Endothelial cell of coronary artery (primary cell): ENCODE measurements at places on chromosomes 7 and 10. TPM values are rescaled to one million over a fixed set of nuclear protein-coding genes. Genes with fewer than 3 reads are reported as not detected.

SFTPD gene
- total RNA-seq = not detected in 2 replicates

C7orf57 gene
- total RNA-seq = 0.09 TPM in 1 of 2 replicates, not detected in the other

BAG3 gene
- total RNA-seq = 10.3 and 12.4 TPM in 2 replicates

LRRC17 gene
- 5.7 and 20.7 TPM in 2 replicates for total RNA-seq

ZNF503 gene
- total RNA-seq = 0.72 and 1.0 TPM in 2 replicates

SEC61G gene
- 183 and 210 TPM in 2 replicates for total RNA-seq

PDZD7 gene
- 0.27 and 0.85 TPM in 2 replicates for total RNA-seq

MBL2 gene
- total RNA-seq = not detected in 2 replicates

OR2A1 gene
- under 0.01 TPM in 1 of 2 replicates, not detected in the other for total RNA-seq

PDE6C gene
- total RNA-seq = not detected in 2 replicates

CD36 gene
- 0.38 and 1.5 TPM in 2 replicates for total RNA-seq

PRSS1 gene
- not detected in 2 replicates for total RNA-seq

STEAP1 gene
- total RNA-seq = 8.5 and 10.8 TPM in 2 replicates

GCK gene
- 0.19 and 0.27 TPM in 2 replicates for total RNA-seq

GSTO2 gene
- 0.18 and 0.66 TPM in 2 replicates for total RNA-seq

PIK3CG gene
- 6.4 and 7.2 TPM in 2 replicates for total RNA-seq

BHLHA15 gene
- total RNA-seq = 0.09 and 0.27 TPM in 2 replicates

COL28A1 gene
- not detected in 2 replicates for total RNA-seq

POM121L12 gene
- total RNA-seq = not detected in 2 replicates

TET1 gene
- total RNA-seq = 0.18 and 0.56 TPM in 2 replicates

GDF2 gene
- total RNA-seq = not detected in 2 replicates

RSPH10B gene
- under 0.01 and 0.09 TPM in 2 replicates for total RNA-seq

LAMB1 gene
- total RNA-seq = 699 and 969 TPM in 2 replicates

SLC18A2 gene
- not detected in 2 replicates for total RNA-seq

LIPM gene
- not detected in 2 replicates for total RNA-seq

VSTM4 gene
- 0.09 and 0.27 TPM in 2 replicates for total RNA-seq

NPFFR1 gene
- total RNA-seq = not detected in 2 replicates

PI4K2A gene
- 10.3 and 10.7 TPM in 2 replicates for total RNA-seq

CHAT gene
- not detected in 2 replicates for total RNA-seq

EN2 gene
- 0.09 TPM in 1 of 2 replicates, not detected in the other for total RNA-seq

MRPL32 gene
- total RNA-seq = 75.3 and 77.7 TPM in 2 replicates

CYP3A7 gene
- total RNA-seq = not detected in 2 replicates

PON1 gene
- total RNA-seq = not detected in 2 replicates

GHITM gene
- 165 and 179 TPM in 2 replicates for total RNA-seq

ETV1 gene
- 2.0 and 5.4 TPM in 2 replicates for total RNA-seq

CALHM1 gene
- total RNA-seq = not detected in 2 replicates

LRRD1 gene
- total RNA-seq = not detected in 2 replicates

ACTL6B gene
- not detected in 2 replicates for total RNA-seq

CCDC172 gene
- total RNA-seq = not detected in 2 replicates

TSPAN15 gene
- 48.3 and 70.5 TPM in 2 replicates for total RNA-seq

AQP1 gene
- total RNA-seq = 14.2 TPM in 2 replicates

SPACDR gene
- total RNA-seq = 1.3 and 1.9 TPM in 2 replicates
